ENCODE measurements at places on chromosomes 16 and 17. TPM values are rescaled to one million over a fixed set of nuclear protein-coding genes. Genes with fewer than 3 reads are reported as not detected.
A peak's percentile ranks its signal among the peaks of the same experiment; 100 is the strongest.

The TMEM100 gene
- 13.9 TPM for total RNA-seq

DNA sequence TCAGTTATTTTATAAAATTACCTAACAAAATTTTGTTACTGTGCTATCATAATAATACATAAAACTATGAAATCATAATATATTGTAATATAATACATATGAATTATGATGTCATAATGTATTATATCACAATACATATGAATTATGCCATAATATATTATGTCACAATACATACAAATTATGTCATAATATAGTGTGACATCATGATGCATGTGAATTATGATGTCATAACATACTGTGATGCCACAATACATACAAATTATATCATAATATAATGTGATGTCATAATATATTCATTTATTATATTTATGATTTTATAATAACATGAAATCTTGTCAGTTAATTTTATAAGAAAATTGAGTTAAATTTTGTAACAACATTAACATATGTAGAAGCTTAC lies 2021.6 kb downstream of the TP53TG3F start:
- H3K4me1 ChIP-seq = no peaks in the 10 kb centered on the region
- DNase-seq = no peak
- H3K27ac ChIP-seq = no peak overlapping the region
- H3K4me3 ChIP-seq = no peak overlapping the region

DNA sequence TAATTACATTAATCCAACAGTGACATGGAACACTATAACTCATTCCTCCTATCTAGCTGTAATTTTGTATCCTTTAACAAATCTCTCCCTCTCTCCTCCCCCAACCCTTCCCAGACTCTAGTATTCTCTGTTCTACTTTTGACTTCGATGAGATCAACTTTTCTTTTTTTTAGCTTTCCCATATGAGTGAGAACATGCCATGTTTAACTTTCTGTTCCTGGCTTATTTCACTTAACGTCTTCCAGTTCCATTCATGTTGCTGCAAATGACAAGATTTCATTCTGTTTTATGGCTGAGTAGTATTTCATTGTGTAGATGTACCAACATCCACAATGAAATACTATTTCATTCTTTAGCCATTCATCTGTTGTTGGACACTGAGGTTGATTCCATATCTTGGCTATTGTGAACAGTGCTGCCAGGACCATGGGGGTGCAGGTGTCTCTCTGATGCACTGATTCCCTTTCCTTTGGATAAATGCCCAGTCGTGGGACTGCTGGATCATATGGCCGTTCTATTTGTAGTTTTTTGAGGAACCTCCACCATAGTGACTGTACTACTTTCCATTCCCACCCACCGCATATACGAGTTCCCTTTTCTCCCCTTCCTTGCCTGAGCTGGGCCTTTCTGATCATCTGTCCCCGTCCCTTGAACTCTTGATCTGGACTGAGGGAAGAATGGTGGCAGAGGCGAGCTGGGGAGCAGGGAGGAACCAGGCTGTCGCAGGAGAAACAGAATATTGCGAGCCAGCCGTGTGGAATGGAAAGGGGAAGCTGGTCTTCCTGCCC lies 7.7 kb upstream of the CEP295NL start:
- no peaks in the 10 kb centered on the region for H3K36me3 ChIP-seq
- no peak overlapping the region for H3K4me3 ChIP-seq
- H3K27me3 ChIP-seq = no peaks in the 10 kb centered on the region
- H3K27ac ChIP-seq = peak overlapping the region; percentile 4
- no peak for DNase-seq

- peaks cover 34% of the 10 kb centered on the region for H3K4me1 ChIP-seq
- peak overlapping the region; percentile 84 for H3K27ac ChIP-seq
- DNase-seq = peak; percentile 54
- no peaks in the 10 kb centered on the region for H3K27me3 ChIP-seq
- no peaks in the 10 kb centered on the region for H3K36me3 ChIP-seq
- H3K4me3 ChIP-seq = peak overlapping the region; percentile 56
Observed at GRCh38 chr17:45170931-45171337, 9.3 kb downstream of the HEXIM2 start.

DNA sequence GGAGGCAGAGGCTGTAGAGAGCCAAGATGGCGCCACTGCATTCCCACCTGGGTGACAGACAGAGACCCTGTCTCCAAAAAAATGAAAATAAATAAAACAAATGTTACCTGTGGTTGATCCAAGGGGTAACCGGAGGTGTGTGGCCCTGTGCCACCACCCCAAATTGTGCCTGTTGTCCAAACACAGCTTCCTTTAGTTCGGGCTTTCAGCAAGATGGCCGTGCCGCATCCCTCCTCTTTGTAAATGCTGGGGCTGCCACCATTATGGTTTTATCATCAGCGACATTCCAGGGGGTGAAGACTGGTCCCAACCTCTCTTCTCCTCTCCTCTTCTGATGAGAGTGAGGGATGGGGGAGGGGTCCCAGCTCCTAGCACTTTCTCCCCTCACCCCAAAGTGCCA lies at the start of gene C16orf92:
Gene C16orf92 (plus strand): TSS at position 312 of the 400 bp plus-strand sequence. CDS start 143 bp downstream, outside the sequence.
- peaks cover 13% of the 10 kb centered on the region for H3K4me1 ChIP-seq
- no peak within 1 kb of the TSS for H3K4me3 ChIP-seq
- H3K27me3 ChIP-seq = peaks cover 51% of the 10 kb centered on the region
- no peak for DNase-seq
